ENCODE measurements at places on chromosomes 2 and 18.

GRCh38 chr2:239865059-239865639 lies 160.0 kb downstream of the NDUFA10 start:
- no peak for DNase-seq

DNA sequence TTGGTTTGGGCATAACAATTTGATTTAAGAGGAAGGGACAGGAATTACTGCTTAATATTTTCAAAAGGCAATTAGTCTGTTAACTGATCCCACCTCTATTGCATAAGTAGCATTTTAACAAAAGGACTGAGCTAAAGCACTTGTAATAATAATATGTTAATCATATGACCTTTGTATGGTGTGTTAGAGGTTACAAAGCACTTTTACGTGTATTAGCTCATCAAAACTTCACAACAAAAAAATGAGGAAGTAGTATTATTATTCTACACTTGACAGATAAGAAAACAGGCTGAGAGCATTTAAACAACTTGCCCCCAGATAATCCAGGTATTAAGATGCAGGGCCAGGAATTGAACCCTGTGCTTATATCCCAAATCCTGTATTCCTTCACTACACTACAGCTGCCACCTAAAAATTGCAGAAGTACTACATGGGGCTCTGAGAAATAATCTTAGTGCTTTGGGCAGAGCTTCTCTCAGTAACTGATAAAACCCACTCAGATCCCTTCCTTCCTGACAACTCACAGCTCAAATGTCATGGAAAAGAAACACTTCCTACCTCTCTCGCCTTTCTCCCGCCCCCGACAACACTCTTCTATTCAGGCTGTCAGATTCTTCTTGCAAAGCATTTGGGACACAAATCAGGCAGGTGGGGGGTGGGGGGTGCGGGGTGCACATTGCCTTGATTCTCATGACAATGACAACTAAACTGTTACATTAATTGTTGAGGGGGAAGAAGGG lies 20.7 kb upstream of the KCTD1 start:
- peak; percentile 17 for DNase-seq

GRCh38 chr2:218319813-218320365 lies 27.6 kb upstream of the TMBIM1 start:
- peak; percentile 50 for DNase-seq

- DNase-seq: no peak
Measured at GRCh38 chr2:241141214-241141770, 8.0 kb downstream of the PASK start.

DNA sequence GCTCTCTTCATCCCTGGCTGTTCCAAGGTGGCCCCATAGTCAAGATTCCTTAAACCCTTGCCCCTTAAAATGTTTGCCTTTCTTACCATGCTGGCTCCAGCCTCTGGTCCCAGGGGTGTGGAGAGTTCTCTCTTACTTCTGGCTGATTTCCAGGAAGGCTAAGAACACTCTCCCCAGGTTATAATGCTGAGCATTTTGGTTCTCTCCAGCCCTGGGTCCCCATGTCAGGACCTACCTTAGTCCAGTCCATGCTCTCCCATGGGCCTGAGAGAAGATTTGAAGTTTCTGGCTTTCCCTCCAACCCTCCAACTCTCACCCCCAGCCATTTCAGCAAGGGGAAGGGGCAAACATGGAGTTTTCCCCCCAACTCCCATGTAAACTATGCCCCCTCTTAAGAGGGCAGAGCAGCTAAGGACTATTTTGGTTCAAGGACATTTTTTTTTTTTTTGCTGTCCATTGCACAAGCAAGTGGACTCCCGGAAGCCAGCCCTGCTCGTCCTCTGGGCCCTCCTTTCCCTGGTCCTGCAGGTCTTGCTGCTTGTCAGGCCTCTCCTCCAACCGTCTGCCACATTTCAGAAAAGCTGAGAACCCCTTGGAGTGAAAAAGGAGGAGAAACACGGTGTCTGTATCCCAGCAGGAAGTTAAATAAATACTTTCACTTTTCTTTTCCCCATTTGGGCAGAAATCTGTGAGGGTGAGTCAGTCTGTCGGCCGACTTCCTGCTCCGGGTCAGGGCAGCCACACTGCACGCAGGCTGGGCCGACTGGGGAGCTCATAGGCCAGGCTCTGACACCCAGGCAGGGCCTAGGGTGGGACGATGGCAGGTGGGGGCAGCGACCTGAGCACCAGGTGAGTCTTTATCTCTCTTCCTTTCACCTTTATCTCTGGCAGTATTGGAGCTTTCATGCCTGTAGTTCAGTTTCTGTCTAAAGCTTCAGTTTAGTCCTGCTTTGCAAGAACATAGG lies at the start of gene SP140L:
Gene SP140L (plus strand): TSS at position 741 of the 965 bp plus-strand sequence. CDS start 77 bp downstream, at position 818.
- peak; percentile 92 for DNase-seq

DNA sequence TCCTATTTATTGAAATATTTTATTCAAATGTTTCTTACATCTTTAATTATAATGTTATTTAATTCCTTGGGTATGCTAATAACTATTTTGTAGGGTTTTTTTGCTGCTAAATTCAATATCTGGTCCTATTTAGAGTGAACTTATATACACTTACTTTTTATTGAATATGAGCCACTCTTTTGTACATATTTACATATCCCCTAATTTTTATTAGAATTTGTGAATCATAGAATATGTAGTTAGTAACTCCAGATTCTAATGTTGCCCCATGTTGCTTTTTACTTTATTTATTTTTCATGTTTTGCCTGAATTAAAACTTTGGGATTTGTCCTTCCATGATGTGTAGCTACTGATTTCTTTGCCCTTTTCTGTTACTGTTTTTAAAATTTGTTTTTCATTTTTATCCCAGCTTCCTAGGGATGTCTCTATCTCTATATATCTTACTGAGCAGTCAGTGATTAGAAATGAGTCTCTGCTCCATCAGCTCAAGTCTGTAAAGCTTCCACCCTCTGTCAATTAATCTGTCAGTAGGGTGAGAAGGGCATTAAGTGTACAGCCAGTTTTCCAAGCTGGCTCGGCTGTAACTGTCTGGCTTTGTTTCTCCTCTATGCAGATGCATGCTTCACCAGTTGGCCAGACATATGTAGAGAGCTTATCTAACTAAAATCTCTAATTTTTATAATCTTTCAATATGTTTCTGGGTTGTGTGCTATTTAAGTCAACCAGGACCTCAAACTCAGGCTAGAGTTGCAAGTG lies 256.9 kb downstream of the CDH19 start:
- no peak for DNase-seq

DNA sequence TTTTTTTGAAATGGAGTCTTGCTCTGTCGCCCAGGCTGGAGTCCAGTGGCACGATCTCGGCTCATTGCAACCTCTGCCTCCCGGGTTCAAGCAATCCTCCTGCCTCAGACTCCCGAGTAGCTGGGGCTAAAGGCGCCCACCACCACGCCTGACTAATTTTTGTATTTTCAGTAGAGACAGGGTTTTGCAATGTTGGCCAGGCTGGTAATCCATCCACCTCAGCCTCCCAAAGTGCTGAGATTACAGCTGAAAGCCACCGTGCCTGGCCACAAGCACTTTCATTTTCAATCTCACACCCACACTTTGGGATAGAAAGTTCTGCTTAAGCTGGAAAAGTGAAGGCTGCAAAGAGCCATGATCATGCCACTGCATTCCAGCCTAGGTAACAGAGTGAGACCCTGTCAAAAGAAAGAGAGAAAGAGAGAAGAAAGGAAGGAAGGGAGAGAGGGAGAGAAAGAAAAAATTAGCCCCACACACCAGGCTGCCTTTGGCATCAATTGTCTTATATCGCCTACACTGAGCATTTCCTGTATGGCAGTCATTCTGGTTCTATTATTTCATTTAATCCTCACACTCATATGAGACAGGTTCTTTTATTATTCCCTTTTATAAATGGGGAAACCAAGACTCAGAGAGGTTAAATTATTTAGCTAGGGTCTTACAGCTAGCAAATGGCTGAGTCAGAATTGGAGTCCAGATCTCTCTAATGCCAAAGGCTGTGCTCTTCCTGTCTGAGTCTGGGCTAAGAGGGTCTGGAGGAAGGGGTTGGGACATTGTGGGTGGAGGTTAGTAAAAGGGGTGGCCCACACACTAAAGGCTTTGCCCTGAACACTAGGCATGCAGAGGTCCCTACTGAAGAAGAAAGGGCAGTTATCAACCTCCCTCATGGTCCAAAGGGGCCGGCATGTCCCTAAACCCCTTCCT lies 37.9 kb upstream of the PKDCC start:
- DNase-seq: no peak

- no peak for DNase-seq
Measured at GRCh38 chr2:19839438-19839837, 62.3 kb downstream of the TTC32 start.

DNA sequence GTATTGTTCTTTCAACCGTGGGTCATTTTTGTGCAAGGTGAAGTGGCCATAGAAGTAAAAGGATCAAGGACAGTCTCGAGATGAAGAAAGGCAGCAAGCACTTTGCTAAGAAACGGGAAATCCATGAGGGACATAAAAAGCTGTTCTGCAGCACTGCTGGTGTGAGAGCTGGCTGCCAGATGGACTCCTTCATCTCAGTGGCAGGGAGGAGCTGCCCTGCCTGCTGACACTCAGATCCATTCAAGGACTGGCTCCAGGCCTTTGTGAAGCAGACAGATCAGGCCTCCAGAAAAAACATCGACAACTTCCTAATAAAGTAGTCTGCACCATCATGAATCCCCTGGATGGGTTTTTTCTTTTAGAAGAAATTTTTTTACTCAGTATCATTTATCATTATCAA lies 29.5 kb downstream of the RMC1 start:
- DNase-seq: no peak

GRCh38 chr2:1567556-1568344 lies 154.5 kb downstream of the TPO start:
- no peak for DNase-seq

DNA sequence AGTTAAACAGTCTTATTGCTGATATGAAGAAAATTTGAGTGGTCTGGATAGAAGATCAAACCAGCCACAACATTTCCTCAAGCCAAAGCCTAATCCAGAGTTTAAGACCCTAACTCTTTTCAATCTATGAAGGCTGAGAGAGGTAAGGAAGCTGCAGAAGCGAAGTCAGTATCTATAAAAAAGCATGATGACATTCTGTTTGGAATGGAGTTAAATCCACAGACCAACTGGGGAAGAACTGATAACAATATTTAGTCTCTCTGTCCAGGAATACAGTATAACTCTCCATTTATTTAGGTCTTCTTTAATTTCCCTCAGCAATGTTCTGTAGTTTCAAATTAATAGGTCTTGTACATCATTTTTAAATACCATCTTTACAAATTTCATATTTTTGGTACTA lies 16.0 kb downstream of the PIGN start:
- DNase-seq: peak; percentile 20

DNA sequence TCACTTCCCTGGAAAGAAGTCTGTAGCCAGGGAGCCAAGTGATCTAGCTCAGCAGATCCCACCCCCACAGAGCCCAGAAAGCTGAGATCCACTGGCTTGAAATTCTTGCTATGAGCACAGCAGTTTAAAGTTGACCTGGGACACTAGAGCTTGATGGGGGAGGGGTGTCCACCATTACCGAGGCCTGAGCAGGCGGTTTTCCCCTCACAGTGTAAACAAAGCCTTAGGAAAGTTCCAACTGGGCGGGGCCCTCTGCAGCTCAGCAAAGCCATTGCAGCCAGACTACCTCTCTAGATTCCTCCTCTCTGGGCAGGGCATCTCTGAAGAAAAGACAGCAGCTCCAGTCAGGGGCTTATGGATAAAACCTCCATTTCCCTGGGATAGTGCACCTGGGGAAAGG lies 887.2 kb upstream of the LRATD1 start:
- no peak for DNase-seq

- DNase-seq: no peak
Measured at GRCh38 chr2:96873651-96874096, 3.8 kb upstream of the SEMA4C start.

DNA sequence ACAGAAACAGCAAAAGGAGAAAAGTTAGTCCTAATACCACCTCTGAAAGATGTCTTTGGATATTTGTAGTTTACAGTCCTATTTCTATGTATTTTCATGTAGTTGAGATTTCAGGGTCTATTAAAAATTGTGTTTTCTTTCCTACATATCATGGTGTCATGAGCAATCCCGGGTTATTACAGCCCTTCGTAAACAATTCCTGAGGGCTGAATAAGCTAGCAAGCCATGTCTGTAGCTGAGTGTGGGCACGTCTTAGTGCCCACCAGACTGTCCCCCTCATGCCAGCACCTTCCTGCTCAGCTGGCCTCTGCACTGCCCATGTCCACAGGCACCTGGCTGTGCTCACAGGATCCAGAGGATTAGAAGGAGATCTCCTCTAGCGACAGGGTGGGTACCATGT lies 60.6 kb downstream of the CTIF start:
- no peak for DNase-seq

DNA sequence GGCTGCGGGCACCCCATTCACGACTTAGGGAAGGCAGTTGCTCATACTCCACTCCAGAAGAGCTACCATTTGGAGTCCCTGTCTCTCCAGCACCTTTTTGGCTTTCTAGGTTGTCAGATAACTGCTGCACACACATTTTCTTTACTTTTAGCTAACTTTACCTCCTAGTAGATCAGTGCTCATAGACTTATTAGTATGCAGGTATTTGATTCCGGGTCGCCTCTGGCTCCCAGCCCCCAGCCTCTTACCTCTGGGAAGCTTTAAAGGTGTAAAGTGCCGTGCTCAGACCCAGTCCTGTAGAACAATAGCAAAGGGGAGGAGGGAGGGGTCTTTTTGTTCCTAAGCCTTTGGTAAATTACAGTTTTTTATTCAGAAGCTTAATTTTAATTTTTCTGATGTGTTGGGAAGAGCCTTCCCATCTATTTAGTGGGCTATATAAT lies 102.9 kb downstream of the SPTBN1 start:
- DNase-seq: peak; percentile 51

GRCh38 chr18:57294547-57294946 lies 57.8 kb upstream of the ST8SIA3 start:
- no peak for DNase-seq
